ENCODE measurements at places on chromosomes 12 and 14.

GRCh38 chr14:76837524-76837923 lies 11.3 kb downstream of the LRRC74A start:
- no peak for DNase-seq

DNA sequence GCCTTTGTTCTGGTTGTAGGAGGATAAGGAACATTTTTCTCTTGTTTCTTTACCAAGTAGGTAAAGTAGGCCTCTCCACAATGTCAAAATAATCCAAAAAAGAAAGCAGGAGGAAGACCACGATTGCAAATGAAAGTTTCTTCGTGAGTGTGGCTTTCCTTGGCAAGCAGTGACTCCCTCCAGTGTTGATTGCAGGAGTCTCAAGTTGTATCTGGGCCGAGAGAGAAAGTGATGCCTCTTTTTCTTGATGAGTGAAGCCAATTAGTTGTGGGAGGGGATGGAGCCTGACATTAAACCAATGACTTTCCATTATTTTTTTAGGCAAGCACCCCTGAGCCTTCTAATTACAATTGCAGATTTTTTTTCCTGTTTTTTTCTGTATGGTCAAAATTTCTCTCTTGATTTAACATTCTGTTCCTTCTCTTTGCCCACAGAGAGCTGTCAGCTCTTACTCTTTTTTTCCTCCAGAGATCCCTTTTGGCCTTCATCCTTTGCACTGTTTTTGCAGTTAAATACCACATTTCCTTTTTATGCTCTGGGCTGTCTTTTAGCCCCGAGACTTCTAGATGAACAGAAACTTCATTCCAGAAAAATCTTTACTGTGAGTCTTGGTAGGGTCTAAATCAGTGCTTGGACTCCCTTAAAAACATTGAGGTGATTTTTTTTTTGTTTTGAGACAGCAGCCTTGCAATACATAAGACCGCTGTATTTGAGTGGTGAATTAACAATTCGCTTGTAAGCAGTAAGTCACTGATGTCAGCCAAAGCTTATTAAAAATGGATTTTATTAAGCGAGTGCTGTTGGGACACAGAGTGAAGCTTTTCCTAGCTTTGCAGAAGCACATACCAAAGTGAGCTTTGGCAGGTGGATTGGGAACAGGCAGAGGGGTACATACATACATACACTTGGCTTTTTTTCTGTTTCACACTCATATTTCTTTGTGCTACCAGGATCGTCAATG lies 15.8 kb downstream of the FBXW8 start:
- DNase-seq = no peak

GRCh38 chr12:76777765-76778216 lies 13.9 kb downstream of the ZDHHC17 start:
- no peak for DNase-seq

DNA sequence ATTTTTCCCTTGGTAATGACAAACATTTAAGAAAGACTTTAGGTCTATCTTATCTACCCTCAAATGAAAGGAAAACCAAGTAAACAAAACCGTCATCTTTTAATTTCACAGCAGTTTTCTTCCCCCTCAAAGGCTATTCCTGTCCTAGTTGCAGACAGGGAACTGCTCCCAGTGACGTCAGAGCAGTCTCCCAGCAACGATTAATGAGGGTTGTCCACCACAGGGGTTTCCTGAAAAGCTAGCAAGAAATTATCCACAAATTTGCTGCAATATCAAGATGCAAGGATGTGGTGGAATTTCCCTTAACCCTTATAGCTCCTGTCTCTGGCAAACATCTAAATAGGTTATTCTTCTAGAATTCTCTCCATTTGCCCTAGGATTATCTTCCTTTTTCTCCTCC lies 89.1 kb upstream of the STAC3 start:
- peak; percentile 17 for DNase-seq

- DNase-seq = no peak
Measured at GRCh38 chr12:15608941-15609340, 180.2 kb downstream of the EPS8 start.

DNA sequence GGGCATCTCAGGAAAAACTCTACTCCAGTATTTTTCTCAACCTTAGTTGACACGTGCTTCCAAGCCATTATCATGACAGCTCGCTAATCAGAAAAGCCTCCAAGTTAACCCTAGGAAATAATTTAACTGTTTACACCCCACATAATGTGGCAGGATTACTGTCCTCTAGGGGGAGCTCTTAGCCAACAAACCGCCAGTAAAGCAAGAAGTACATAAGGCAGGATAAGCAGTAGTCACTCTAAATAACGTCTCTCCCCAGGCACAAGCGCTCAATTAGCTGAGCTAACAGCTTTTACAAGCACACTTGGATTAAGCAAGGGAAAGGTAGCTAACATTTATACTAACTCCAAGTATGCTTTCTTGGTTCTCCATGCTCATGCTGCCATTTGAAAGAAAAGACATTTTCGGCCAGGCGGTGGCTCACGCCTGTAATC lies 22.8 kb downstream of the APOBEC1 start:
- DNase-seq = peak; percentile 34

GRCh38 chr14:80216818-80217217 lies 5.5 kb upstream of the DIO2 start:
- no peak for DNase-seq

DNA sequence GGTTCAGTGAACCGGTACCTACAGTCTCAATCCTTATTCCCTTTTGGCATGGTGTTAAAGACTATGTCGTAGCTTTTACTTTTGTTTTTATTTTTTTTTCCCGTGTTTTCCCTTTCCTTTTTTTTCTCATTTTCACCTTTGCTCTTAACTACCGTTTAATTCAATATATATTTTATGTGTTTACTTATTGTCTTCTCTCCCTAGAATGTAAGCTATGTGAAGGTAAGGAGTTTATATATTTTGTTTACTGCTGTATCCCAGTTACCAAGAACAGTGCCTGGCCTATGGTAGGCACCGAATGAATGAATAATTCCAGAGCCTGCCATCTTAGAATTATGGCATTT lies 261 bp upstream of the MLH3 start:
- no peak for DNase-seq

- peak; percentile 80 for DNase-seq
Measured at GRCh38 chr12:6426882-6427671, 17.7 kb upstream of the CD27 start.

DNA sequence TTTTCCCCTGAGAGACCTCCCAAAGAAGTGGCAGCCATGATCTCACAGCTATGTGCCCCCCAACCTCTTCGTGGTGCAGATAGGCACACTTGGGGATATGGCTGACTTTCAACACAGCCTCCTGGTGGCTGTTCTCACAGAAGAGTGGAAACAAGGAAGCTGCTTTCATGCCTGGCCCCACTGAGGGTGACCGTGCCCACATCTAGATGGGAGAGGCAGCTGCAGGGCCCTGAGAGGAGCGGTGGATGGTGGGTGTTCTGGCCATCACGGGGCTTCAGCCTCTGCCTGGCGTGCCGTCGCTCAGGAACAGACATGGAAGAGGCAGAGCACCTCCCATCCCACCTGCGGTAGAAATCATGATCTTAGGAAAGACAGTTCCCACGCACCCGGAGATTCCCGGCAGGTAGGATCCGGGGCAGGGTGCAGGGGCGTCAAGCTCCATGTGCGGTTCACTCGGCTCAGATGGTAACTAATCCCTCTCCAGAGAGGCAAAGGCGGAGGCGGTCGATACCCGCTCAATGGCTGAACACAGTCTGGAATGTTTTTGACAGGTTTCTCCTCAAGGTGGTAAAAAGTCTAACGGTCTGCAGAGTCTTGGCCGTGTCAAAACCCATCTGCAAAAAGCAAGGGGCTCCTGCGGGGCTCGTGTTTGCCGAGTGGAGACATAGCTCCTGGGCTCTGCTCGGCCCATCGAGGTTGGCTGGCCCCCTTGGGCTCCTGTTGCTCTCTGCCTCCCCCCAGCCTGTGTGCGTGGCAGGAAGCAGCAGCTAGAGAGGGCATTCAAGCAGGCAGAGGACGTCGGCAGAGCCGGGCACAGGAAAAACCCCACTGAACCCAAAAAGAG lies 225.2 kb upstream of the RTL1 start:
- DNase-seq = no peak

GRCh38 chr14:57960946-57961785 lies 95.3 kb upstream of the SLC35F4 start:
- no peak for DNase-seq

- DNase-seq = no peak
Measured at GRCh38 chr14:54168489-54168888, 211.9 kb upstream of the BMP4 start.

DNA sequence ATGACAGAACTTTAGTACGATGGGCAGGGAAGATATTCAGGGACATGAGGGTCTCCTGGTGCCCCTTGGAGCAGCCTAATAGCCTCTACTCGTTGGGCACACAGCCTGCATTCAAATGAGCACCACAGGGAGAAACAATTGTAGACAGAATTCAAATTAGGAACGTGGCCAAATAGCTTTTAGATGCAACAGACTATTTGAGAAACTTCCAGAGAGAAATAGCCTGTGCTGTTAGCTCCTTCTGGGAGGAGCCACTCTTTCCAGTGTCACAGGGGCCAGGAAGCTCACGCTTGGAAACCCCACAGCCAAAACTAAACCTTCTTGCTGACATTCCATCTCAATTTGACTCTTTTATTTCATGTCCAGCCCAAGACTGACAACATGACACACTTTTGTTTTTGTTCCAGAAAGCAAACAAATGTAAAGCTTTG lies 114.5 kb downstream of the RPAP3 start:
- no peak for DNase-seq

DNA sequence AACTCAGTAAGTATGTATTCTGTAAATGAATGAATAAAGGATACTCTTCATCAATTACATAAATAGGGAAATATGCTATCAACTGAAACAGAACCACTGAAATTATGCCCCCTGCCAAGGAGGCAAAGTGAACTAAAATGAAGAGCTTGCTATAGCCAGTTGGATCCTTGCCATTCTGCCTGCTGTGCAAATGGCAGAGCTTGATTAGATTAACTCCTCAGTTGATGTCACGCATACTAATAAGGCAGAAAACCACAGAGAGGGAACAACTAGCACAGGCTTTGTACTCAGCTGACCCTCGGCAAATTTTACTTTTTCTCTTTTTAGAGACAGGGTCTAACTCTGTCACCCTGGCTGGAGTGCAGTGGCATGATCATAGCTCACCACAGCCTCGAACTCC lies 36.7 kb upstream of the FERMT2 start:
- DNase-seq = no peak

- DNase-seq = no peak
Measured at GRCh38 chr12:3341594-3341993, 149.4 kb upstream of the PRMT8 start.

GRCh38 chr14:46432516-46432915 lies 219.1 kb downstream of the RPL10L start:
- DNase-seq = no peak

DNA sequence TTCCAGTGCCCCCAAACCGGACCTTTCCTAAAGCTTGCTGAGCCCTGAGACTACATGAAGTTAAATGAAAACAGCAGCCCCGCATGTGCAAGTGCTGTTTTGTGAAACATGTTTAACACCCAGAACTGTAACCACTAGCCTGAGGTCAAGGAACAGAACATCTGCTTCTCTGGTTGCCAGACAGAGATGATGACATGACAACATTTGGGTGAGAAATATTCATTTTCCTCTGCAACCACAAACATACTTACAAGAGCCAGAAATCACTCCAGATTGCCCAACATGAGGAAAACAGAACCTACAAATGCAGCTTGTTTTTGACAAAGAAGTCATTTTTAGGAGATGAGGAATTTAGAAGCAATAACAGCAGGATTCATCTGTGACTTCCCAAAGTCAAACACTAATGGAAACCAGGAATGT lies 110.4 kb downstream of the BCAT1 start:
- no peak for DNase-seq

GRCh38 chr14:97458661-97459579 lies 661.7 kb downstream of the VRK1 start:
- peak; percentile 84 for DNase-seq

GRCh38 chr12:46659032-46659650 lies 166.7 kb downstream of the SLC38A4 start:
- no peak for DNase-seq

DNA sequence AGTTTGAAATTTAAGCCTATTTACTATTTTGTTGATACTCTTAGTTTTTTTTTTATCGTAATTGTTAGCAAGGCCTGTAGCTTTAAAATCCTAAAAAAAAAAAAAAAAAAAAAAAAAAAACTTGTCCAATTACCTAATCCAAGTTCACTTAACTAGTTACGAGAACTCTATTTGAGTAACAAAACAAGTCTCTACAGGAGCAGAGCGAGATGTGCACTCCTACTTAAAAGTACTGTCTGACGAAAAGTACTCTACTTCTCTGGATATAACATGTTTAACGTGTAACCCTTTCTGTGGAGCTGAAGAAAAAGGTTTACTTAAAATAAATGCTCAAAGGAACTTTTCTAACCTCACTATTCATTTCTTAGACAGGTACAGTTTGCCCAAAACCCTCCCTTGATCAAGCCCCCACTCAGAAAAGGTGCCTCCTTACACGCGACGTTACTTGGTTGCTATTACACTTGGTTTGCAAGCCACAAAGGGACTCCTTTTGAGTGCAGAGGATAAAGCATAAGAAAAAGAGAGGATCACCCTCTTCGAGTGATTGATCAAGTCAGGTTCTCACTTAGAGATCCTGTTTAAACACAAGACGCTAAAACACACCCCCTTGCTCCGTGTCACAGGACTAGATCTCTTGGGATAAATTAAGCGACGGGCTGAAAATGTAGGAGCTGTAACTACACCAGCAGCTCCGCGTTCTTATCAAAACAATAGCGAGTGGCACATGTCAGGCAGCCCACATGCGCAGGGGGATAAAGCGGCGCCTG lies 2.2 kb downstream of the BAZ1A start:
- DNase-seq = peak; percentile 36

- DNase-seq = no peak
Measured at GRCh38 chr14:38261620-38262019, 5.7 kb upstream of the CLEC14A start.

- peak; percentile 83 for DNase-seq
Measured at GRCh38 chr12:121038861-121039668, at the start of gene OASL. Gene OASL (minus strand): TSS chr12:121039246. CDS start chr12:121038971, 275 bp downstream.

- DNase-seq = no peak
Measured at GRCh38 chr12:39372204-39372925, 70.6 kb downstream of the KIF21A start.

GRCh38 chr12:51351913-51352532 lies 5.5 kb upstream of the CELA1 start:
- peak; percentile 57 for DNase-seq

GRCh38 chr12:94587266-94588241 lies 62.8 kb downstream of the TMCC3 start:
- DNase-seq = no peak

DNA sequence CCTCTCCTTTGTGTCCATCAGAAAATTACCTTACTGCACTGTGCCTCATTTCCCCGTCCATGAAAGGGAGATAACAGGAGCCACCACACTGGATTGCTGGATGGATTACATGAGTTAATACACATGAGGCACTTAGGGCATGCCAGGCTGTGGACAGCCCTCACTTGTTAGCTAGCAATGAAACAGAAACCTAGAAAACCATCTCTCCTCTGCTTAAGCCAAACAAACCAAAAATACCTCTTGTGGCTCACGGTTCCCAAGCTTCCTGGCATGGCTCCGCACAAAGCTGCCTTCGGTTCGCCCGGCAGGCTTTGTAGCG lies 660 bp upstream of the HCFC2 start:
- no peak for DNase-seq

- no peak for DNase-seq
Measured at GRCh38 chr12:111409403-111409779, 3.7 kb downstream of the SH2B3 start.

All from CD4-positive, alpha-beta T cell treated with Interleukin-12 subunit alpha and Interleukin-12 subunit beta, for 1 hour (primary cell).